ENCODE measurements at places on chromosomes 7 and 10.

DNA sequence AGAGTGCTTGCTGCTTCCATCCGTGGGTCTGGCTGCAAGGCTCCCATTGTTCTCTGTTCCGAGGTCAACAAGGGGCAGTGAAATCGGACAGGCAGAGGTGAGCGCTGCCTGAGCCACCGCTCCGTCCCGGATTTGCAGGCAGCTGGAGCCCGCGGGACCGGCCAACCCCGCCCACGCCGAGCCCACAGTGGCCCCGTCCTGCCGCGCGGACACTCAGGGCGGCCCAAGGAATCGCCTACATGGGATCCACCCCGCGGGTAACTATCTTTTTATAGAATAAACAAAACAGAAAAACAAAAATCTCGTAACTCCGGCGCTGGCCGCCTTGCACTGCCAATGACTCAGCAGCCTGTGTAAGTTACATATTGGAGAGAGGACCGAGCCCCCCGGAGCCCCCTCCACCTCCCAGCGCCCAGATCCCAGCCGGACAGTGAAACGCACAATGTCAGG lies 1.9 kb downstream of the BNIP3 start:
- DNase-seq, result peak; percentile 45

GRCh38 chr7:31336202-31337001 lies 4.1 kb downstream of the NEUROD6 start:
- peak; percentile 34 for DNase-seq

- no peak for DNase-seq
Observed at GRCh38 chr7:26627221-26627620, 237.2 kb downstream of the SKAP2 start.

- no peak for DNase-seq
Observed at GRCh38 chr7:20122073-20122472, 95.1 kb downstream of the MACC1 start.

- no peak for DNase-seq
Observed at GRCh38 chr7:148500978-148501377, 89.6 kb upstream of the C7orf33 start.

Data from nephron progenitor cell (in vitro differentiated cells).